T-helper 2 cell (primary cell): ENCODE measurements at places on chromosomes 5 and 9.

GRCh38 chr5:29214839-29215238, 1978.6 kb upstream of the CDH6 start:
- no peak for DNase-seq

DNA sequence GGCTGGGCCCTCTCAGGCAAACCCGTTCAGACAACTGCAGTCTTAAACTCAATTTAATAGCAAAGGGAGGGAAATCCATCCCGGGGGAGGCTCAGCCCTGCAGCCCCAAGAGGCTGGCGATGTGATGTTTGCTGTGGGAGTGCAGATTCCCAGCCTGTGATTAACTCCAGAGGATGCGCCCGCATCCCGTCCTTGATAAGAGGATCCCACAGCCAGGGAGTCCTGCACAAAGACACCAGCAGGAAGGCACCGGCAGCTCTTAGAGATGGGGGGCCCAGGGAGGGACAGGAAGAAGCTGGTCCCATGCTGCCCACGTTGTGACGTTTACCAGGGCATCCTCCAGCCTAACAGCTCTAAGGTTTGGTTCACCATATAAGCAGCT, 64.7 kb downstream of the MRPL36 start:
- no peak for DNase-seq

GRCh38 chr5:171757853-171758535, 27.6 kb upstream of the SMIM23 start:
- no peak for DNase-seq

- DNase-seq, result no peak
These were observed 10.3 kb upstream of the ABL1 start for GRCh38 chr9:130824643-130825350.

DNA sequence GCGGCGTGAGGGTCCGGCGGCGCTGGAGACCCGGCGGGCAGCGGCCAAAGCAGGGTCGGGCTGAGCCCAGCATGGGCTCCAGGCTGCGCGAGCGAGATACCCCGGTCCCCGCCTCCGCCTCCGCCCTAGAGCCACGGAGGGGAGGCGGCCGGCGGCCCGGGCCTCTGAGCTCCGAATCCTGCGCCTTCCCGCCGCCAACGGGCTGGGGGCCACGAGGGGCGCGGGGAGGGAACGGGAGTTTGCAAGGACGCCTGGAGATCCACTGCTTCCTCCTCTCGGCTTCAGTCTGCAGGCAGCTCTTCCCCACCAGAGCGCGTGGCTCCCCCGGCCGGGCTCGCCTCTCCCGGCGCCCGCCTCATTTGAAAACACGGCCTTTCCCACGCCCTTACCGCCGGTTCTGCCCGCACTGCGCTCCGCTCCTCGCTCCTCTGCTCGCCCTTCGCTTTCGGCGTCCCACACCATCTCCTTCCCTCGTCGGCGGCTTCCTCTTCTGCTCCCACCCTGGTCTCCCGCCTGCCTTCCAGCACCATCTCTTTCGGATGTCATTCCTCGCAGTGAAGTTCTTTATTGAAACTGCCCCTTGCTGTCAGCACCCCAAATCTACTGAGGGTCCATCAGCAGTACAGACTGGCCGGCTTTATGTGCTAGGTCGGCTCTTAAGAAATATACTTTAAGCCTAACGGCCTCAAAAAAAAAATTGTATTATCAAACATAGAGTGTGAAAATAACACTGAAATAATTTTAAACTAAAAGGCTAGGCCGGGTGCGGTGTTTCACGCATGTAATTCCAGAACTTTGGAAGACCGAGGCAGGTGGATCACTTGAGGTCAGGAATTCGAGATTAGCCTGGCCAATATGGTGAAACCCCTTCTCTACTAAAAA, 105.0 kb upstream of the FAM120A start:
- DNase-seq, result no peak

DNA sequence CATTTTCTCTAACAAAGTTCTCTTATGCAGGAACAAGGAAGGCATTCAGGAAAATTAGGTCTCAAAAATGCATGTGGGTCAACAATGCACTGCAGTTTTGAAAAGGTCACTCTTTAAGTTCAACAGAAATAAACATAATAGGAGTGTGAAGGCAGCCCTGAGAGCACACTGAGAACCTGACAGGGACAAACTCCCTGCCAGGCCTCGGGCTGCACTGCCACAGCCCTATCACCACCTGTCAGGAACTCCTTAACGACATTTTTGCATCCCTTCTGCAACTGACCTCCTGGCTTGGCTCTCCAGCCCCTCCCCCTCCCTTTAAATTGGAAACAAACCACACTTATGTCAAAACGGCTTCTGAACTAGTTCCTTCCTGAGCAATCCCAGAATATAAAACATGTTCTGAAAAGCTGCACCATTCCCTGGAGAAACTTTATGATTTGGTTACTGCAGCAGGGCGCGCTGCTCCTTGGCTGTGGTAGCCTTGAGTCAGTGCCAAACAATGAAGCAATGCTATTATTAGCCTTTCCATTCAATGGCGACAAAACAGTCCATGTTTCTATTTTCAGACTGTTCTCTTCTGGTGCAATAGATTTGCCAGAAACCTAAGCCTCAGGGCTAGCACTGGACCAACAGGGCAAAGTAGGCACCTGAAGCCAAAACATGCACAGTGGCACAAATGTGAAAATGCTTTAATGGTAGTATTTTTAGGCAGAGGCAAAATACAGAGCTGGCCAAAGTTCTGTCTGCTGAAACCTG, 160.1 kb upstream of the ZNF608 start:
- no peak for DNase-seq

DNA sequence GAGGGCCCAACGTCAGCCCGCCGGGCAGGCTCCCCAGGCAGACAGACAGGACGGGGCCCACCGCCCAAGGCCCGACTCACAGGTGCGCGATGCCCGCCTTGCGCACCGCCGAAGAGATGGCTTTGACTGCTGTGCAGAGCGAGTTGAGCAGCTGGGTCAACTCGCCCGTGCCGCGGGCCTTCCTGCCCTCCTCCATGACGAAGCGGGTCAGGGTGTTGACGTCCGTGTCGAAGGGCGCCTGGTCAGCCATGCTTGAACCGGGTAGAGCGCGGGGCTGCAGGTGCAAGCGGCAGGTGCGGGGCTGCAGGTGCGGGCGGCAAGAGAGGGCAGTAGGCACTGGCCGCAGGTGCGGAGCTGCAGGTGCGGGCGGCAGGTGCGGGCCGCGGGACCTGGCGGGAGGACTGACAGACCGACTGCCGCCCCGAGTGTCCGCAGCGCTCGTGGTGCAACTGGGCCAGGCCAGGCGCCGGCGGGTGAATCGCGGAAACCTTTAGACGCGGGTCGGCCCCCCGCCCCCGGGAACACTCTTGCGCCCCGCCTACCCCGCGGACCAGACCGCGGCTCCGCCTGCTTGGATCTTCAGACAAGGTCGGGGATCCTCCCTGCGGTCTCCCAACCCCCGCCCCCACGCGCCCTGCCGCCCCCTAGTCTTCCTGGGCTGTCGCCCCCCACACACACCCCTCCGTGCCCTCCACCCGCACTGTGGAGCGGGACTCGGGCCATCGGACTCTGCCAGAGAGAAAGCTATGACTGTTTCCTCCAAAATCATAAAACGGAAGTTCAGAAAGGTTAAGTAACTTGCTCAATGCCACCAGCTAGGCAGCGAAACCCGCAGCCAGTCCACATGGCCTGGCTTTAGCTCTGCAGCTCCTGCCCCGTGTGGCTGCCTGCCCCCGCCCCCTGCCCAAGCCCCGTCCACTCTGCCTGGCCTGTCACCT, at the start of gene FBP1:
TSS of gene FBP1 (minus strand) at position 458 of the 938 bp plus-strand sequence. CDS start at position 250, 208 bp downstream.
- no peak for DNase-seq
